NK-92 treated with Interleukin-12 subunit alpha and Interleukin-12 subunit beta, amount 100 ng/mL, for 24 hours (cell line): ENCODE measurements at places on chromosomes 3 and 15.

DNA sequence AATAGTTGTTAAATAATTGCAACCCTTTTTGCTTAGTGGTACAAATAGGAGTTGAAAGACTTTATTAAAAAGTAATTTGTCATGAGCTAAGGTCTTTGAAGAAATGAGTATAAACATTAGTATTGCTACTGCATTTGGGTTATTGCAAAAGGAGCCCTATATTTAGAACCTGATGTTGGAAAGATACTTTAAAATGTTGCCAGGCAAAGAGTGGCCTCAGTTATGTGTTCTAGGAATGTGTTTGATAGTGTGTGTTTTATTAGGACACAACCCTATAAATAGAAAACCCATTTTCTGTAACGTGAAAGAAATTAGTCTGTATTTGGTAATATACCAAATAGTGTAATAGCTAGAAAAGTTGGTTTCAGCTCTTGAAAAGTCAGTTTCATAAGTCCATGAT lies 10.7 kb downstream of the VPS8 start:
- DNase-seq: no peak

GRCh38 chr3:174398761-174399160 lies 460.4 kb upstream of the NAALADL2 start:
- DNase-seq: no peak

DNA sequence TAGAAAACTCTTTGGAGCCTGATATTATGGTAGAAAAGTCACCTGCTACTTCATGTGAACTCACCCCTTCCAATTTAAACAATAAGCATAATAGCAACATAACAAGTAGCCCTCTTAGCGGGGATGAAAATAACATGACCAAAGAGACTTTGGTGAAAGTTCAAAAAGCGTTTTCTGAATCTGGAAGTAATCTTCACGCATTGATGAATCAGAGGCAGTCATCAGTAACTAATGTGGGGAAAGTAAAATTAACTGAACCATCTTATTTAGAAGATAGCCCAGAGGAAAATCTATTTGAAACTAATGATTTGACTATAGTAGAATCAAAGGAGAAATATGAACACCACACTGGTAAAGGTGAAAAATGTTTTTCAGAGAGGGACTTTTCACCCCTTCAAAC lies 5.1 kb upstream of the SCG5 start:
- DNase-seq: no peak

GRCh38 chr15:95840004-95840403 lies 490.5 kb upstream of the NR2F2 start:
- DNase-seq: no peak

DNA sequence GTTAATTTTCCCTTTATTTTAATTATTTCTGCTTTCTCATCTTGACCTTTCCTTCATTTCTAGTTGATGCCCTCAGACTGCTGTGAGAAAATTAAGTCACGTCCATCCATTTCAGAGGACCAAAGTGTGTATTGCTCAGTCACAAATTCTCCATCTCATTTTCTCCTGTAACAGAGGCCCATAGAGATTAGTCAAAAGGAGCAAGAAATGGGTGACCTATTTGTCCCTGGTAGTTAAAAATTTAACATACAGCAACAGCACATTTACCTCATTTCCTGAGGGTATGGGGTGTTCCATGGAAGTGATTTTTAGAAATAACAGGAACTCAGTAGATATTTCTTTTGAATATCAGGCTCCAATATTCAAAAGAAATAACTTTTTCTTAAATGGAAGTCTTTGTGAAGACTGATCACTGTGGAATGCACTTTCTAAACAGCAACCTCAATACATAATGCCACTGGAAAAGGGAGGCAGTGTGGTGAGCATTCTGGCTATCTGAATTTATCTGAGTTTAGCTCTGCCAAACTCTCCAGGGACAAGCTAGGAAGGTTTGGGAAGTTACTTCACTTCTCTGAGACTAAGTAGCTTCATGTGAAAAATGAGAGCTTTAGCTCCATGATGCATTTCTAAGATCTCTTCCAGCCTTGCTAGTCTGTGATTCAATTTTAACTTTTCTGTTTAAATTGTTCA lies 808.2 kb downstream of the SQOR start:
- DNase-seq: no peak

GRCh38 chr15:58021332-58022230 lies 43.9 kb downstream of the ALDH1A2 start:
- no peak for DNase-seq

GRCh38 chr3:190076601-190077394 lies 43.9 kb downstream of the P3H2 start:
- no peak for DNase-seq

- DNase-seq: no peak
These were observed 40.5 kb downstream of the RASGRP1 start for GRCh38 chr15:38524156-38524555.
